Epithelial cell of prostate (primary cell): ENCODE measurements at places on chromosomes 13 and 19.

DNA sequence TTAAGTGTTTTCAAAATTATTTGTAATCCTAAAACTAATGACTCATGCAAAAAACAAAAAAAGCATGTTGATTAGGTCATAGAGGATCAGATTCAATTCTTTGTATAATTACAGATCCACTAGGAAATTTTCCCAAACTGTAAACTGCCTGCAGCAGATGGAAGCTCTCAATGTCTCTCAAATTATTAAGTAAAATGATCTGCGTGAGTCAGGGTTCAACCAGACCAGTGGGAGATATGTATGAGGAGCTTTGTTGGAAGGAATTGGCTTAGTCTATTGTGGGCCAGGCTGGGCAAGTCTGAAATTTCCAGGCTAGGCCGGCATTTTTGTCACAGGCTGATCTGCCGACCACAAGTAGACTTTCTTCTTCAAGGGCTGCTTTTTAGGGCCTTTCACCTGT is 14.4 kb upstream of the SACS start:
- no peak for DNase-seq

DNA sequence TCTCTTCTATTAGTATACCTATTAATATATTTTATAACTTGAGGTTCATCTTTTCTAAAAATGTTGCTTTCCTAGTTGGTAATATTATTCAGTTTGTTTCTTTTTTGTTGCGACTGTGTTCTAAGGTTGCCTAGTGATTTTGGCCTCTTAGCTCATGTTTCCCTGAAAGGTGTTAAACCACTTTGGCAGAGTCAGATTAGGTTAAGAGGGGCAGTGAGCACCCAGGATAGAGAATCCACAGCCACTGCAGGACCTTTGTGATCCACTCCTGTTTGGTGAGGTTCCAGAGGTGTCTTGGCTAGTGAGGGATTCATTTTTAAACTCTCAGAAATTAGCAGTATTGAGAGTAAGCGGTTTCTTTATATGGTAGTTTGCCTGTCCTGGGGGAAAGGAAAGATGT is 14.9 kb upstream of the GPR18 start:
- no peak for DNase-seq

DNA sequence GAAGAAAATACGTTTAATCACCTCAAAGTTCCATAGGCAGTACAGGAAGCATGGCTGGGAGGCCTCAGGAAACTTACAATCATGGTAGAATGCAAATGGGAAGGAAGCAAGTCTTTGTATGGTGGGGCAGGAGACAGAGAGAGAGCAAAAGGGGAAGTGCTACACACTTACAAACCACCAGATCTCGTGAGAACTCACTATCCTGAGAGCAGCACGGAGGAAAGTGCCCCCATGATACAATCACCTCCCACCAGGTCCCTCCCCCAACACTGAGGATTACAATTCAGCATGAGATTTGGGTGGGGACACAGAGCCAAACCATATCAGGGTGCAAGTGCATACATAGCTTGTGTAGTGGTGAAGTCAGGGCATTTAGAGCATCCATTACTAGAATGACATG is 92.3 kb upstream of the ANKRD10 start:
- no peak for DNase-seq

GRCh38 chr13:106916329-106916976 is 348.5 kb upstream of the ARGLU1 start:
- no peak for DNase-seq

- no peak for DNase-seq
Measured at GRCh38 chr13:33865945-33866344, 48.0 kb downstream of the RFC3 start.

DNA sequence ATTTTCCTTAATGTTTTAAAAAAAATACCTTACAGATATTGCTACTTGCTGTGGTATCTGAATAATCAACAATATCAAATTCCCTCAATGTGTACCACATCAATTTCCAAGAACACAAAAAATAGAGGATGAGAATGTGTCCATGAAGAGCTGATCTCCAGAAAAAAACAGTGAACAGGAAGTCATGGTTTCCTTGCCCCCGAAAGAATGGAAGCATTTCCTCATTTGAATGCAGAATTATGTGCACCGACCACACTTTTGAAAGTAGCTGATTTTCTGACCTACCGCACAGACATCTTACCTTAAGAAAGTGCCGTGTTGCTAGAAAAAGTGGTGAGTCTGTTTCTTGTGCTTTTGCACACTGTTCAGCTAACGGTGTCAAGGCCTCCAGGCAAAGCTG is 13.4 kb upstream of the EEF1AKMT1 start:
- no peak for DNase-seq

DNA sequence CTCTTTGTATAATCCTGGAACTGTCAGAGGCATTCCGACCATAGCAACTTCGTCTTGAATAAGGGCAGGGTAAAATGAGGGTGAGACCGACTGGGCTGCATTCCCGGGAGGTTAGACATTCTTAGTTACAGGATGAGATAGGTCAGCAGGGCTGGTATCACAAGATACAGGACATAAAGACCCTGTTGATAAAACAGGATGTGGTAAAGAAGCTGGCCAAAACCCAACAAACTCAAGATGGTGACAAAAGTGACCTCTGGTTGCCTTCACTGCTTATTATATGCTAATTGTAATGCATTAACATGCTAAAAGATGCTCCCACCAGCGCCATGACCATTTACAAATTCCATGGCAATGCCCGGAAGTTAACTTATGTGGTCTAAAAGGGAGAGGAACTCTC is 27.7 kb upstream of the MBNL2 start:
- peak; percentile 52 for DNase-seq

GRCh38 chr19:6267552-6268381 is 12.0 kb downstream of the MLLT1 start:
- no peak for DNase-seq

- DNase-seq, result no peak
Measured at GRCh38 chr19:51944798-51945552, 17.7 kb downstream of the ZNF613 start.

DNA sequence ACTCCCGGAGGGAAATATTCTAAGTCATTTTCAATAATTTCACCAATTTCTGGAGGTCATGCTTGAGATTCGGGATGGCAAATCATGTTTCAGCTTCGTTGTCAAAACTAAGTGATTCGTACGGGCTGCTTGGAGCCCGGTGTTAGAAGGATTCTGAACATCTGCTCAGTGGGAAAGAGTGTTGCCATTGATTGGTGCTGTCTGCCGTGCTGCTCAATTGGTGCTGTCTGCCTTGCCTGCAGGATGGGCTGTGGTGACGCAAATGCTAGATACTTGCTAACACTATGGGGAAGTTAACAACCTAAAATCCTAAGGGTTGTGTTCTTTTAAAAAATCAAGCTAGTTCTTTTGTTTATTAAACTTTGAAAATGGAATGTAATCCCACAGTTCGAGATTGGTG is 17.3 kb upstream of the CACNG8 start:
- no peak for DNase-seq

DNA sequence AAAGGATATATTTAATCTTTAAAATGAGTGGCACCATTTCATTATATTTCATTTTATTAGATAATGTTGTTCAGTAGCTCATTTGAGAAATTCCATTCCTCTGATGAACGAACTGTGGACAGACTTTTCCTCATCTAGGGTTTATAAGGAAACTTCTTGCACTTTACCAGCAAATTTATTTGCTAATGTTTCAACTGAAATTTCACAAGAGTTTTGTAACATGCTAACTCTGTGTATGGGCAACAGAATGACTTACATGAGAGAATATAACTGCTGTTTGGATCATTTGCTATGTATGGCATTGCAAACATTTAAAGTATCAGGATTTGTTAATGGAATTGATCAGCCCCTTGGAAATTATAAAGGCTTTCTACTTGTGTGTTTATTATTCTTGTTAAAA is 3.7 kb upstream of the IRS2 start:
- DNase-seq, result no peak
